ENCODE measurements at places on chromosomes 13 and 19.

- DNase-seq: no peak
Observed at GRCh38 chr13:91408971-91409370, 10.6 kb downstream of the GPC5 start.

DNA sequence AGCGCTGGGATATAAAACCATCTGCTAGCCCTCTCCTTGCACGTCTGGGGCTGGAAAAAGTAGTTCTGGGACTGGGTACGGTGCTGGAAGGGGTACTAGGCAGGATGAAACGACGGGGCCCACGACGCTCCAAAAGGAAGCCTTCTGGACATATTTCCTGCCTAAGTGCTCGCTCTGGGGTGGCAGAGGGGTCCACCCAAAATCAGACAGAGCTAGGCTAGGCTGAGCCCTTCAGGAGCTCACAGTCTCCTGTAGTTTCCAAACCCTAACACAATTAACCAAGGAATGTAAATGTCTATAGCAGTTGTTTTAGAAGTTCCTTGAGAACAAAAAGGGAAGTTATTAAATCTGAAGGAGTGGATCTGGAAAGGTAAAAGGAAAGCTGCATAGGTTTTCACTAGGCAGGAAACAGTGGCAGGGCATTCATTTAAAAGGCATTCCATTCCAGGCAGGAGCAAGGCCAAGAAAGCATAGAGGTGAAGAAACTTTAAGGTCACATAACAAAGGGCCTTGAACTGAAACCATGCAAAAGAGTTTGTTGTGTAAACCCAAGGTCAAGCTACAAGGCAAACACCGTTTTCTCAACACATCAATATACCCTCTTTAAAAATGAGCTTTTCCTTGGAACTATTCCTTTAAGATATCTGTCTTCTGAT lies 634 bp upstream of the DIAPH3 start:
- DNase-seq: no peak

DNA sequence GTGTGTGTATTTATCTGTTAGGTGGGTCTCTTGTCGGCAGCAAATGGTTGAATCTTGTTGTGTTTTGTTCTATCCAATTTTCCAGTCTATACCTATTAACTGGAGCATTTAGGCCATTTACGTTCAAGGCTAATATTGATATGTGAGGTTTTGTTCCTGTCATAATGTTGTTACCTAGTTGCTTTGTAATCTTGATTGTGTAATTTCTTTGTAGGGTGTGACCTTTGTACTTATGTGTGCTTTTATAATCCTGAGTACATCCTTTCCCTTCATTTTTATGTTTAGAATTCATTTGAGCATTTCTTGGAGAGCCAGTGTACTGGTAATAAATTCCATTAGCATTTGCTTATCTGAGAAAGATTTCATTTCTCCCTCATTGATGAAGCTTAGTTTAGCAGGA lies 83.0 kb upstream of the MIR17HG start:
- DNase-seq: no peak

- DNase-seq: no peak
Observed at GRCh38 chr19:56839652-56840450, 675 bp downstream of the PEG3 start.

- DNase-seq: no peak
Observed at GRCh38 chr13:30097701-30098100, 209.7 kb downstream of the KATNAL1 start.

- no peak for DNase-seq
Observed at GRCh38 chr13:97878431-97879375, 74.8 kb upstream of the IPO5 start.

- no peak for DNase-seq
Observed at GRCh38 chr13:40514802-40515201, 151.6 kb downstream of the FOXO1 start.

DNA sequence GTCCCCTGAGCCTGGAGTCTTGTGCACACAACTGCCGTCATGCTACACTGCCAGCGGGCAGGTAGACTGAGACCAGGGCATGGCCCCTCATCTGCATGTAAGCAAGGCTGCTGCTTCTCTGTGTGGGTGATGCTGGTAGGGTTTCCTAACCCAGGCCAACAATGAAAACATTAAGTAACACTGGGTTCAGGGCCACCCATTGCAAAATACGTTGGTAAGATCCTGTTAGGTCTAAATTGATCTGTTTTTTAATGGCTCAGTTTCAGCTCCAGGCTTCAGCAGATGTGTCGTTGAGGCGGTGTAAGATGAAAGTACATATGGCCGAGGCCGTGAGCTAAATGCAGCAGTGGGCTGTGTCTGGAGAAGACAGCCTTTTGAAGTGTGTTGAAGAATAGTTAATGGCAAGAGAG lies 383.4 kb downstream of the IRS2 start:
- no peak for DNase-seq

DNA sequence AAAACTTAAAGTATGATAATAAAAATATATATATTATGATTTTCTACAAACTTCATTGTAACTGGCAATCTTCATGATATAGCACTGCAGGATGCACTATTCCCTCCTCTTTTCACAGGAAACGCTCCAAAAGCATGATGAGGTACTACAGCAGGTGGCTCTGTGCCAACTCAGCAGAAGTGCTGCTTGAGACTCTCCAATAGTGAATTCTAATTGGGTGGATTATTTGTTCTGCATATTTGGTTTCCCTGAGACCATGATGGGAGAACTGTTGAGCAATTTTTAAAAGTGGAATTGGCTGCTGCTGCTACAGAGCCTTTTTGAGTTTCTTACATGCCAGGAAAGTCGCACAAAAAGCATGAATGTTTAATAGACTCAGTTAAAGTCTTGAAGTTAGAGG lies 1782.4 kb upstream of the PCDH20 start:
- DNase-seq: peak; percentile 57

DNA sequence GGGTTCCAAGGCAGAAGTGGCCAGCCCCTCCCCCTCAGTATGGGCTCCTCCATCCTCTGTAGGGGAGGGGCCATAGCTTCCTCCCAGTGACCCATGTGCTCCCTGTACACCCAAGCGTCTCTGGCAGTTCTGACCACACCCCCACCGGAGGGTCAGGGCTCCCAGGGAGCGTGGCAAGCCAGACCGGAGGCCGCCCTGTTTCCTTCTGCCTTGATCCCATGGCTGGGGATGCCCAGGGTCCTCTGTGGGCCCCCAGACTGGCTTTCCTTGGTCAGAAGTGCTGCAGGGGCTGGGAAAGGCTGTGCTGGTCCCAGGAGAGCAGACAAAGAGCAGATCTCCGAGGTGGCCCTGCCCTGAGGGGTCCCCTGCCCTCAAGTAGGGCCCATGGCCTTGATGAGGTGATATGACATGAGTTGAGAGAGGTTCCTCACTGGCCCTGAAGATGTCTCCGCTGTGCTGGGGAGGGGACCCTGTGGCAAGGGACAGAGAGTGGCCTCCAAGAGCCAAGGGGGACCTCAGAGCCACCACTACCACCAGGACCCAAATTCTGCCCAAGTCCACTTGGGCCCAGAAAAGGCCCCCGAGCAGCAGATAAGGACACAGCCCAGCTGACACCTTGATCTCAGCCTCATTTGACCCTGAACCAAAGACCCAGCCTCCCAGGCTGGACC lies 7.8 kb upstream of the F2RL3 start:
- DNase-seq: no peak

- no peak for DNase-seq
Observed at GRCh38 chr13:27158335-27158734, 13.3 kb downstream of the USP12 start.

GRCh38 chr19:35123573-35123972 lies 8.0 kb downstream of the FXYD3 start:
- no peak for DNase-seq

DNA sequence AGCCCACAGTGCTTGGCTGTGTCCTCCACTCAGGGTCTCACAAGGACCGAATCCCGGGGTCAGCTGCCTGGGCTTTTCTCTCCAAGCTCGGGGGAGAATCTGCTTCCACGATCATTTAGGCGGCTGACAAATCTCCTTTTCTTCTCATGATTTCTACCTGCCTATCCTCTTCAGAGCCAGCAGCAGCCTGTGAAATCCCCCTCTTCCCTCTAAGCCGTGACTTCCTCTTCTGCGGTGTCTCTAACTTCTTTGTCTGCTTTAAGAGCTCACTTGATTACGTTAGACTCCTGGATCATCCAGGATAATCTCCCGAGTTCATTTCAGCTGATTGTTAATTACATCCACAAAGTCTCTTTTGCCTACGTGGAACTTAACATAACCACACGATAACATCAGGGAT lies 22.5 kb upstream of the ZNF845 start:
- no peak for DNase-seq

- no peak for DNase-seq
Observed at GRCh38 chr19:49985871-49986270, 24.9 kb upstream of the SIGLEC11 start.

DNA sequence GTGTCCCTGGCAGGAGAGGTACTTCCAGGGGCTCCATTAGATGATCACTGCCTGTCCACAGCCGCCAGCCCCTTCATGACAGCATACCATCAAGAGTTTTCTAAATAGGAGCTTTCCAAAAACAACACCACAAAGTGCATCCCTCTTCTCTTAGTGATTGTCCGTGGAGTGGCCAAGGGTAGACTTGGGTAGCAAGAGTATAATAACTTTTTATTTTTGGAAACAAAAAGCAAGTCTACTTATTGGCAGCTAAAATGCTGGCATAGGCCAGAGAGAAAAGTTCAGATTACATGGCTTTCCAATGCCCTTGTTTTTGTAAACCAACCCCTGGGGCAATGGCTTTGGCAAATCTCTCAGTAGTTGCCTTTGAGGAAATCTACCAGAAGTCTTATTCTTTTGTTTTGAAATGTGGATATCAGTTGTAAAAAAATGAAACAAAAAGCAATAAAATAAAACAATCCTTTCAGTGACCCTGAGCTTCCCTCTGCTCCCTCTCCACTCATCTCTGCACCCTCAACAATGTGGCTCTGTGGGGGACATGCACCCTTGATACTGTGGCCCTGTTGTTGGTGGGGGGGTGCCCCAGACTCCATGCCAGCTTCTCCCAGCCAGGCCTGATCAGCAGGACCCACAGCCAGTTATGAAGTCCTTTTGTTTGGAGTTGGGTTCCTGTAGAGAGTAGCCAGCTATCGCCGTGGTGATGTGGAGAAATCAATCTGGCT lies 294.1 kb downstream of the DLEU7 start:
- DNase-seq: no peak

DNA sequence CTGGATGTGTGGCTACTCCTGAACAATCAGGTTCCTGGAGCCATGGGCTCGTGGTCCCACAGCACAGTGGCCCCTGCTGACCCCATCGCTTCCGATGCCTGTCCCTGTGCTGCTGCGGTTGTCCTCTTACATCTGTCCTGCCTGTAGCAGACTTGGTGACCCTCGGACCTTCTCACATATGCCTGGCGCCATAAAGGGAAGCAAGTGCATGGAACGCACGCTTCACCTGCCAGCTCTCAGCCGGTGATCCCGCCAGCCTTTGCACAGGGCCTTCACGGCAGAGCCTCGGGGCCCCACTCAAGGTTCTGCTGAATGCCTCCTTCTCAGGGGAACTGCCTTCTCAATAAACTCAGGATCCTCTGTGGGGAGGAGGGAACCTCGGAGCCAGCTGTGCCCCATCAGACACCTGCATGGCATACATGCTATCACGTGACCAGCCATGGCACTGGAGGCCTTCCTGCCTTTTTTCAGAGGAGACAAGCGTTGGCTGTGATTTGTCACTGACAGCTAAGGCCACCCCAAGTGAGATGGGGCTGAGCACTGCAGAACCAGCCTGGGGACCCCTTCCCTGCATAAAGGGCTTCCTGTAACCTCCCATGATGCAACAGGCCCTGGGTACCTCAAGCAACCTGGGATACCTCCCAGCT lies 24.3 kb downstream of the PEPD start:
- no peak for DNase-seq

- no peak for DNase-seq
Observed at GRCh38 chr13:98285852-98286594, 109.0 kb upstream of the RNF113B start.

- no peak for DNase-seq
Observed at GRCh38 chr13:62250501-62251201, 835.0 kb upstream of the PCDH20 start.

DNA sequence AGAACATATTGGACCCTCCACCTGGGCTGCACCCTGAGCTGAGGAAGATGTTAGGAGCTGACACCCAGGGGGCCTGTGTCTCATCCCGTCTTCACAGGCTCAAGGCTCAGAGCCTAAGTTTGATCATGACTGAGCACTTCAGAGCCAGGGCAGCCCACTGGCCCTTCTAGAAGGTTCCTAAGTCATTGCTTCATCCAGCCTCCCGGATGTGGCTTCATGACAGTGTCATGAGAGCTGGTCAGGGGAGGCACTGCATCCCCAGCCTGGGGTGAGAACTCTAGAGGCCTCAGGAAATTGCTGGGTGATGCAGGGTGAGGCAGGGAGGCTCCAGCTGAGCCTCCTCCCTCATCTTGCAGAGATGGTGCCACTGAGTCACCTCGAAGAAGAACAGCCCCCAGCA lies 24.9 kb upstream of the PIK3R2 start:
- DNase-seq: no peak

Data from NCI-H2029 treated with DMSO at 0.1 percent for 48 hours (cell line).